ENCODE measurements at places on chromosomes 3 and 15.

GRCh38 chr15:34652726-34653033, 69.2 kb upstream of the GOLGA8B start:
- DNase-seq = no peak

DNA sequence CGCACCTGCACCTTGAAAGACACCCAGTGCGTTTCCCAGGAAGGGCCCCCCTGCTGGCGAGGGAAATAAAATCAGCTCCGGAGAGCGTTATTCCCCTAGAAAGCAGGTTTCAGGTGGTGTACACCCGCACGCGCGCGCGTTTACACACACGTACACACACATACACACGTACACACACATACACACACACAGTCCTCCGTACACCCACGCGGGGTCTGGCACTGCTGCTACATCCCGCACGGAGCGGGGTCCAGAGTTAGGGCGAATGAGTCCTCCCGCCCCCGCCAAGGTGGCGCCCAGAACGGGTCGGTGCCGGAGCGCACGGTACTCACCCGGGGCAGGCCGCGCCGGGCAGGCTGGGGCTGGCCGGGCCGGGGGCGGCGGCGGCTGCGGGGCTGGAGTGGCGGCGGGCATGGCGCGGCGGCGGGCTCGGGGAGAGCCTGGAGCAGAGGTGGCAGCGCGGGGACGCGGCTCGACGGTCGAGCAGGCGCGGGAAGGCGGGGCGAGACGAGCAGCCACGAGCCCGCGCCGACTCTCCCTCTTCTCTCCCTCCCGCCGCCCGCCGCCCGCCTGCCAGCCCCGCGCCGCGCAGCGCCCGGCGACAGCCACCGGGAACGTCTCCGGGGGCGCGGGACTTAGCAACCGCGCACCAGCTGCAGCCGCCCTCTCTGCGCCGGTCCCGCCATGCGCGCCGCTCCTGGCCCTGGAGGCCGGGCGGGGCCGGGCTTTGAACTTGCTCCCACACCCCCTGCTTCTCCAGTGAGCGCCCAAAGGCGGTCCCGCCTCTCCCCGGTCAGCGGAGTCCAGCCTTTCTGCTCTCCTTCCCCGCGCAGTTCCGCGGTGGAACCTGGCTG, at the start of gene DCLK3:
DCLK3 (minus strand) TSS at position 704 of the 854 bp plus-strand sequence; CDS start at position 414, 290 bp downstream.
- DNase-seq = no peak

DNA sequence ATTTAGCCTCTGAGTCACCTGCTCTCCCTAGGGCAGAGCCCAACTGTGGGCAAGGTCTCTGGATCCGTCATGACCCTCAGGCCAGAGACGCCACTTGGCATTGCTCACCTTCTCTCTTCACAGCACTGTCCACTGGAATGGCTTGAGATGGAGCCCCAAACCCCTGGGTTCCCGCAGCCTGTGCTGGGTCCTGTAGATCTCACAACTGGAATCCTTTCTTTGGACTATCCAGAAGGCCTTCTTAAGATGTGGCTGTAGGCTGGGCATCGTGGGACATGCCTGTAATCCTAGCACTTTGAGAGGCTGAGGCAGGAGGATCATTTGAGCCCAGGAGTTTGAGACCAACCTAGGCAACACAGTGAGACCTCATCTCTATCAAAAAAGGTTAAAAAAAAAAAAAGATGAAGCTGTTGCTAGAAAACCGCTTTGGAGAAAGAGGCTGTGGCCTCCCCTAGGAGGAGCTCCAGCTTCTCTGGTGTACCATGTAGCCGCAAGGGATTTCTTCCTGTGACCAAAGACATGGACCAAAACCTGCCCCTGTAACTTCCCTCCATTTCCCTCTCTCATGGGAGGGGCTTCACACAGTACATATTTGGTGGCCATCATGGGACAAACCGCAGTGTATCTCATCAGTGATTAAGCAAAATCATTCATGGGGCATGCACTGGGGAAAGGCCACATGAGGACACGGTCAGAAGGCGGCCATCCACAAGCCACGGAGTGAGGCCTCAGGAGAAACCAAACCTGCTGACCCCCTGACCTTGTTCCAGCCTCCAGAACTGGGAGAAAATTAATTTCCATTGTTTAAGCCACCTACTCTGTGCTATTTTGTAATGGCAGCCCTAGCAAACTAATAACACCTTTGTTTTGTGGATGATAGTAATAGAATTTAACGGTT, 23.3 kb upstream of the BUB1B start:
- DNase-seq = no peak

GRCh38 chr15:34693053-34693744, 61.6 kb downstream of the GJD2 start:
- peak; percentile 67 for DNase-seq

DNA sequence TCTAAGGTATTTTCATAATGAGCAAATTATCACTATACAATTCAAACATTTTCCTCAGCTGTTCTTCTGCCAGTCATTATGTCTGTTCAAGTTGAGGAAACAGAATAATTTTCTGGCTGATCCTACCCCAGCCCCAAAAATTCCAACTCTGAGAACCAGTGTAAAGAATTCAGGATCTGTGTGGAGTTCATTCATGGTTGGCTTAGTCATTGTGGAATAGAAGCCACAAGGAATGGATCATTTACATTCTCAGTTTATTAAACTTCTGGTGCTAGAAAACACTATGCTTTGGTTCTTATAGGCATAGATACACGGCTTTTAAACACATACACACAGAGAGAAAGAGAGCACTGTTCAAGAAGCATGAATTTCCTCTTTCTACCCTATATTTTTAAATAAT, 134.6 kb downstream of the CMSS1 start:
- peak; percentile 60 for DNase-seq

GRCh38 chr3:37210230-37210629, 35.8 kb upstream of the LRRFIP2 start:
- DNase-seq = no peak

Measured in brain microvascular endothelial cell (primary cell).